ENCODE measurements at places on chromosomes 2 and 18.

GRCh38 chr18:45171679-45172191 lies 443.5 kb upstream of the SLC14A2 start:
- peak; percentile 80 for DNase-seq

DNA sequence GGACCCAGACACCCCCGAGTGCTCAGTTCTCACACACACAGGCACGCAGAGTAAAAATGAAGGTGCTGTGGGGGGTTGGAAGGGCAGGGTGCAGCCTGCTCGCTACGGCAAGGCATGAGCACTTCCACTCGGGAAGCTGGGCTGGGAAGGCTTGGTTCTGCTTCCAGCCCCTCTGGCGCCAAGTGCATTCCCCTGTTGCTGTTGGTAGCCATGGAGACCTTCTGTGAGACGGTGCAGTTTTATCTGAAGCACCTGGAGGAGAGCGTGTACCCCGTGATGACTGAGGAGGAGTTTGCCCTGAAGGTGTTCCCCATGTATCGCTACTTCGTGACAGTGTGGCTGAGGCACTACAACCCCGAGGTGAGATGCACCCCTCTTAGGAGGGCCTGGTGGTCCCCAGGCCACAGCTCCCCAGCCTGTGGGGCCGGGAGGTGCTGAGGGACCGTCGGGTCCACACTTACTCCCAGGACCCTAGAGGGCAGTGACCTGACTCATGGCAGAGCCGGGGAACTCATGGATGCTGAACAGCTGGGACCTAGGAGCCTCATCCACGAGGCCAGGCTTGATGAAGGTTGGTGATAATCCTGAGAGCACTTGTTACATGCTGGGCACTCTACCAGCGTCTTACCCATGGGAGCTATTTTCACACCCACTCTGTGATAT lies 15.5 kb downstream of the MROH2A start:
- DNase-seq = no peak

DNA sequence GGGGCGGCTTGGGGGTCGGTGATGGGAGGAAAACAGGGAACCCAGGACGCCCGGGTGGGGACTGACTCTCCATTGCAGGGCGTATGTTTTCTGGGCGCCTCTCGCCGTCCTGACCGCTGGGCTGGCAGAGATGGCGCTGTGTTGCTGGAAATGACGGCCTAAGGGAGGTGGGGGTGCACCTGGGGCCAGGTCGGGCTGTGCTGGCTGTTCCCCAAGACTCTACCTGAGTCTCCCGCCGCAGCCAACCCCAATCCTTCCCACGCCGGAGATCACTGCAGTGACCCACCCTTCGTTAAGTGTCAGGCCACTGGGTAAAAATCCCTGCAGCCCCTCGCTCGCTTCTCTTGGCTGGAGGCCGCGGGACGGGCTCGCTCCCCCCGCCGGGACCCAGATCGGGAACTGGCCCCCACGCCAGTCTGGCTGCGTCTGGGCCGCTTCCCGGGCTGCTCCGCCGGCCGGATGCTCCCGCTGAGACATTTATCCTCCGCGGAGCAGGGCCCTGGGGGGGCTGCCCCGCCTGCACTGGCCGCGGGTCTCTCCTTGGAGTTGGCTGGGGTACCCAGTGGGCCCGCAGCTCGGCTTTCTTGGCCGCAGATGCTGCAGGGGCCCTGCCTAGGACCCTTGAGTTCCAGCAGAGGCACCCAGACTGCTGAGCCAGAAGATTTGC lies 7.8 kb upstream of the ARMC9 start:
- peak; percentile 39 for DNase-seq

DNA sequence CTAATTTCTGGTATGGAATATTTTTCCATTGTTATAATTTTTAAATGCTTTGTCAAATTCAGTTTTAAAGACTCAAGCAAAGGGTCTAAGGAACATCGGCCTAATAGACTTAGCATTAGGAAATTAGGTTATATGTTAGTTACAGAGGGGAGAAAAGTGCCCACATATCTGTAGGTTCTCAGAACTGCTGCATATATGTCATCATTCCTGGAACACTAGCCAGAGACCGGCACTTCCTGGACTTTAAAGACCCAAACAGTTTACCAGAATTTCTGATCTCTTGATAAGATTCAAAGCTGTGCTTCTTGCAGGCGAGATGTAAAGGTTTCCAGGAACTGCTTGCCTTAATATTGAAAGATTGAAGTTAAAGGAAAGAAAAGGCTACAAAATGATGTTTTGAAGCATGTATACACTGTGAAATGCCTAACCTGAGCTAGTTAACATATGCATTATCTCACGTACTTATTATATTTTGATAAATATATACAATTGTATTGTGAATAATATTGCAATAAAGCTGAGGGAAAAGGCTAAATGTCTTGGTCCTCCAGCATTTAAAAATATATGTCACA lies 993.6 kb downstream of the LRP1B start:
- no peak for DNase-seq

- DNase-seq = no peak
These were observed 220.1 kb downstream of the MYCN start for GRCh38 chr2:16160281-16161084.

GRCh38 chr2:67579216-67579615 lies 182.1 kb downstream of the ETAA1 start:
- DNase-seq = no peak

GRCh38 chr2:4673025-4673489 lies 969.7 kb downstream of the DCDC2C start:
- DNase-seq = peak; percentile 1

GRCh38 chr2:51633073-51633472 lies 601.1 kb upstream of the NRXN1 start:
- DNase-seq = no peak

DNA sequence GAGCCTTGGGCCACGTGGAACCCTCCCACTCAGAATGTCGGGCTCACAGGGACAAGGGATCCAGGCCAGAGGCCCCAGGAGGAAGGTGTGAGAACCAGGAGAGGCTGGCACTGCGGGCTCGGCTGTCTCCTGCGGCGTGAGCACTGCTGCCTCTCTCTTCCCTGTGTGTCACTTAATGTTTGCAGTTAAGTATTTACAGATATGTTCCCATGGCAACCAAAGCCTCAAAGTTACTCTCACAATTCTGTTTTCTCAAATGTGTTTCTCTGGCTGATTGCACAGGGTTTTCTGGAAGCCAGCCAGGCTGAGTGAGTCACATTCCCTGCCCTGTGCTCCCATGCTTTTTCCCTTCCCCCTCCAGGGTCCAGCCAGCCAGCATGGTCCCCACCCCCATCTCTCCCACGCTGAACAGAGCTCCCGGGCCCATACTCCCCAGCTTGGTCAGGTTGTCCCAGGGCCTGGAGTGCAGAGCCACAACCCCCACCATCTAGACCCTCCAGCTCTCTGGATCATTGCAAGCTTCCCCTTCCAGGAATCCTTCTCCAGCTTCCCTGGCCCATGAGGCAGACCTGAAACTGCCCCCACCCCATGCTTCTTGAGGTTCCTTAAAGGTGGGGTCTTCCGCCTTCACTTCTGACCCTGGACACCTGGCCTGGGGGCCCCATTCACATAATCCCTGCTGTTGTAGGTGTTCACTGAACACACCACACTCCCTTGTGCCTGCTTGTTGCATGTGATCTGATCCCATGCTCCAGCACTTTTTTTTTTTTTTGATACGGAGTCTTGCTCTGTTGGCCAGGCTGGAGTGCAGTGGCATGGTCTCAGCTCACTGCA lies 265.9 kb downstream of the CELF4 start:
- peak; percentile 98 for DNase-seq

DNA sequence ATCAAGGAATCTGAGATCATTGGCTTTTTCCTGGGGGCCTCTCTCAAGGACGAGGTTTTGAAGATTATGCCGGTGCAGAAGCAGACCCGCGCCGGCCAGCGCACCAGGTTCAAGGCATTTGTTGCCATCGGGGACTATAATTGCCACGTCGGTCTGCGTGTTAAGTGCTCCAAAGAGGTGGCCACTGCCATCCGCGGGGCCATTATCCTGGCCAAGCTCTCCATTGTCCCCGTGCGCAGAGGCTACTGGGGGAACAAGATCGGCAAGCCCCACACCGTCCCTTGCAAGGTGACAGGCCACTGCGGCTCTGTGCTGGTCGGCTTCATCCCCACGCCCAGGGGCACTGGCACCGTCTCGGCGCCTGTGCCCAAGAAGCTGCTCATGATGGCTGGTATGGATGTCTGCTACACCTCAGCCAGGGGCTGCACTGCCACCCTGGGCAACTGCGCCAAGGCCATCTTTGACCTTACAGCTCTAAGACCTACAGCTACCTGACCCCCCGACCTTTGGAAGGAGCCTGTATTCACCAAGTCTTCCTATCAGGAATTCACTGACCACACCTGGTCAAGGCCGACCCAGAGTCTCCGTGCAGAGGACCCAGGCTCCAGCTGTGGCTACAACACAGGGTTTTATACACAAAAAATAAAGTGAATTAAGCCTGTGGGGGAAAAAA lies 141.8 kb downstream of the SOCS6 start:
- DNase-seq = no peak

DNA sequence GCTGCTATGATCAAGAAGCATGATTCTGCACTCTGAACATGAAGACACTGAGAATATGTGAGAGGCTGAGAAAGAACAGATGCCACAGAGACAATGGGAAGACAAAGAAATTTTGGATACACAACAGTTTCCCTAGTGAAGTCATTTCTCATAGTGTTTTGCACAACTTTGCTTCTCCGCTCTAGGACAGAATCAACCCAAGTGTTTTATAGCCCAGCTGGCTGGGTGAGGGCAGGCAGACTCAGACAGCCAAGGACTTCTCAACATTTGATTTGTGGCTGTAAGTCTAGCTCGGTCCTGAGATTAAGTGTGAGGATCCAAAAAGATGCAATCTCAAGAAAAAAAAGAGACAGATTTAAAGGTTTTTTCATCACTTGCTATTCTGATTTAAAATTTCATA lies 536.5 kb upstream of the CRIM1 start:
- DNase-seq = no peak

DNA sequence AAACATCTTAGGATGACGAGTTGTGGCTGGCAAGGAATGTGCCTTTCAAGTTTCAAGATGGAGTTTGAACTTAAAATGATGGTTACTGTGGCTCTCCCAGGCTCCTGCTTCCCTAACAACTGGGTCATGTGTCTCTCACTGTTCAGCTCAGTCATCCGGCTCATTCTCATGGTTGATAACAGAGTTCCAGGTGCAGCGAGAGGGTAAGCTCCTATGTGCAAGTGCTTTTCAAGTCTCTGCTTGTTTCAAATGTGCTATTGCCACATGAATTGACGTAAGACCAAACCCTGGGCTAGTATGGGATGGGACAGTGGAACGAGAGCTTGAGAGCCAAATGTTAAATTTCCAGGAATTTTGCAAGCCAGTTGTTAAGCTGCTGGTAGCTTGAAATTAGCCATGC lies 19.5 kb upstream of the PUM2 start:
- DNase-seq = no peak

GRCh38 chr2:16624436-16624780 lies 41.2 kb downstream of the CYRIA start:
- no peak for DNase-seq

GRCh38 chr2:98827625-98828368 lies 96.9 kb upstream of the MGAT4A start:
- DNase-seq = no peak

GRCh38 chr2:172299741-172300140 lies 127.6 kb upstream of the ITGA6 start:
- peak; percentile 44 for DNase-seq

DNA sequence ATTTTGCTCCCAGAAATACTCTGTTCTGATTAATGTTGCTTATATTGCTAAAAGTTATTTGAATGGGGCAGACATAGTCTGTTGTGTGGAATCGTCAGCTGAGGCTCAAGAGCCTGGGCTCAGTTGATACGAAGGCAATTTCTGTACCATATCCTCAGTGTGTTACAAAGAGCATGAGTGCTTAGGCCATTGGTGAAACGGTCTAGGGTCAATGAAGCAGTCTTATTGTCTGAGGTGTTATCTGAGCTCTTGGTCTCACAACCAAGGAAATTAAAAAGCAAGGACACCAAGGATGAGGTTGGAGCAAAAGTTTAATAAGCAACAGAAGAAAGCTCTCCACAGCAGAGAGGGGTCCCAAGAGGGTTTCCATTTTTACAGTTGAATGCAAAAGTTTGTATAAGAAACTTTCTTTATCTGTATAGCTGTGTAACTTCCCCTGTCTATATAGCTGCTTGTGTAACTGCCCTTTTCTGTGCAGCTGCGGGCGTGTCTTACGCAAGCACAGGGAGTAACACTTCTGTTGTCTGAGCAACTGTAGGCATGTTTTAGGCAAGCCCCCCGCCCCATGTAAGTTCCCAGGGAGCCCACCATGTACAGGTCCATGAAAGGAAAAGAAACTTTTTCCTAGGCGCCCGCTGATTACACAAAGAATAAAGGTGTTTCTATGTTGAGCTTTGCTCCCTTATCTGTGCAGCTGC lies 40.6 kb upstream of the DSC1 start:
- DNase-seq = no peak

GRCh38 chr2:9299161-9300100 lies 92.8 kb downstream of the ASAP2 start:
- peak; percentile 22 for DNase-seq

GRCh38 chr2:215685238-215685990 lies 249.5 kb upstream of the FN1 start:
- no peak for DNase-seq

DNA sequence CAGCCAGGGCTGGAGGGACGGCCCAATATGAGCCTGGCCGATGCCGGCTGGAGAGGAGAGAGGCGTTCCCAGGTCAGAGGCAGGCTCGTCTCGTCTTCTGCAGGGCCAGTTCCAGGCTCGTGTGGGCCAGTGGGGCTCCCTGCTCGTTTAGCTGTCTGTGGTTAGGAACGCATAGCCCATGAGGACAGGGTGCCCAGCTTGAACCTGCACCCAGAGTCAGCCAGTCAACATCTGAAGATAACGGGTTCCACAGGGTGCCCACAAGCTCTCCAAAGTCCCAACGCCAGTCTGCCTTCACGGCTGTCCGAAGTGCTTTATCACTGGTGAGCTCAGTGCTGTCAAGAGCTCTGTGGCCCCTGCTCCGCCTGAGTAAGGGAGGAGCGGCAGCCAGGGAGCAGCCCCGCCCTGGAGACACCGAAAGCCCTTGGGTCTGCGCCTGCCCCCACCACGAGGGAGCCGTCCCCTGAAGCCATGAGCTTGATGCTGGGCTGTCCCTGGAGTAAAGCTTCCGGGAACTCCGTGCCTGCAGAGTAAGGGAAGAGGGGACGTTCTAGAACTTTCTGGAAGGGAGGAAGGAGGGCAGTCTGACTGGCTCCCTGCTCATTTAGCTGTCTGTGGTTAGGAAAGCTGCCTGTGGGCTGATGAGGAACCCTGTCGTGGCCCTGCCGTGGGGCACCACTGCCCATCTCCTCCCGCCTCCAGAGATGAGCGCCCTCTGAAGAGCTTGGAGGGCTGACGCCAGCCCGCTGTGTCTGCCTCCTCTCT lies 2.7 kb upstream of the HSBP1L1 start:
- peak; percentile 14 for DNase-seq

GRCh38 chr2:127641846-127642507 lies 4.0 kb upstream of the GPR17 start:
- DNase-seq = no peak

DNA sequence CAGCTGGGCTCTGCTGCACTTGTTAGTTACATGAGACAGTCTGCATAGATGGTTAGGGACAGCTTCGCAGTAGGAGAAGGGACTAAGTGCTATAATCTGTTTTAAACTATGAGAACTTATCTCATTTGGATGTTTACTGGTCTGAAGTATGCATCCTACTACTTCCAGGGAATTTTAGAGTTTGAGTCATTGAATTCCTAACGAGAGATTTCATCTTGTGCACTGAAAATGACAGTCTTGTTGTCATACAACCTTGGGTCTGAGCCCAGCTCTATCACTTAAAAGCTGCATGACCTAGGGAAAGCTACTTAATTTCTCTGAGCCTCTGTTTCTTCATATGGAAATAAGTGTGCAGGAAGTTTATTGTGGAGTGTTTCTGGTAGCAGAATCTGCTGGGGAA lies 78.4 kb downstream of the TRIM43 start:
- DNase-seq = peak; percentile 88

GRCh38 chr2:3075316-3075990 lies 302.2 kb downstream of the EIPR1 start:
- DNase-seq = no peak

GRCh38 chr2:23347471-23348092 lies 37.4 kb upstream of the KLHL29 start:
- no peak for DNase-seq

Data from fibroblast of skin of right biceps (primary cell).